RWPE1 (cell line): ENCODE measurements at places on chromosomes 3 and 15.

DNA sequence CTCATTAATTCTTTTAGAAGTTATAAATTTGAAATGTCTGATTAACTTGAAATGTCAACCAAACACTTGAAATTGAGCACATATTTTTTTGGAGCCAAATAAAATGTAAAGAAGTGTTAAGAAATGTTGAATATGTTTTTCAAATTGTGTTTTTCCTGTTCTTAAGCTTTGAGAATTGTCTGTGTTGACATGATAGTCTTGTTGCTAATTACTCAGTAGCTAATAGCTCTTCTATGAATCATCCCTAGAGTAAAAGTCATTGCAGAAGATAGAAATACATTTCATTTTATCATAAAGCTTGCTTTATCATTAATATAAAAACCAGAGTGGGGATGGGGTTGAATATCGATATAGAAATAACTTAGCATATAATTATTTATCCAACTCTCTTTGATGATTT lies 41.9 kb upstream of the ABHD10 start:
- peak; percentile 32 for DNase-seq

- DNase-seq: no peak
These were observed 32.7 kb downstream of the RNF13 start for GRCh38 chr3:149845570-149846244.

DNA sequence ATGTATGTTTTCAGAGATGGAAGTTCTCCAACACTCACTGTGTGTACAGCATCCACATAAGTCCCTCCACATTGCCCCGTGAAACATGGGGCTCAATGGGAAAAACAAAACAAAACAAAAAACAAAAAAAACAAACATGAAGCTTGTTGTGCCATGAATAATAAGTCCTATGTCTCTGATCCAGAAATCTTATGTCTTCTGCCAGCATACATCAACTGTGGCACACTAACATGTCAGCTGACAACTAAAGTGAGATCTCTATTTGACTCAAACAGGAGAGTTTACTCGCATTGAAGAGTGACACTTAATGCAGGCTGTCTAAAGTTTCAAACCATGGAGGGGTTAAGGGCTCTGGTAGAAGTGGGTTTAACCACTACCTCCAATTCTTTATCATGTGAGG lies 180.2 kb upstream of the ROBO1 start:
- no peak for DNase-seq

DNA sequence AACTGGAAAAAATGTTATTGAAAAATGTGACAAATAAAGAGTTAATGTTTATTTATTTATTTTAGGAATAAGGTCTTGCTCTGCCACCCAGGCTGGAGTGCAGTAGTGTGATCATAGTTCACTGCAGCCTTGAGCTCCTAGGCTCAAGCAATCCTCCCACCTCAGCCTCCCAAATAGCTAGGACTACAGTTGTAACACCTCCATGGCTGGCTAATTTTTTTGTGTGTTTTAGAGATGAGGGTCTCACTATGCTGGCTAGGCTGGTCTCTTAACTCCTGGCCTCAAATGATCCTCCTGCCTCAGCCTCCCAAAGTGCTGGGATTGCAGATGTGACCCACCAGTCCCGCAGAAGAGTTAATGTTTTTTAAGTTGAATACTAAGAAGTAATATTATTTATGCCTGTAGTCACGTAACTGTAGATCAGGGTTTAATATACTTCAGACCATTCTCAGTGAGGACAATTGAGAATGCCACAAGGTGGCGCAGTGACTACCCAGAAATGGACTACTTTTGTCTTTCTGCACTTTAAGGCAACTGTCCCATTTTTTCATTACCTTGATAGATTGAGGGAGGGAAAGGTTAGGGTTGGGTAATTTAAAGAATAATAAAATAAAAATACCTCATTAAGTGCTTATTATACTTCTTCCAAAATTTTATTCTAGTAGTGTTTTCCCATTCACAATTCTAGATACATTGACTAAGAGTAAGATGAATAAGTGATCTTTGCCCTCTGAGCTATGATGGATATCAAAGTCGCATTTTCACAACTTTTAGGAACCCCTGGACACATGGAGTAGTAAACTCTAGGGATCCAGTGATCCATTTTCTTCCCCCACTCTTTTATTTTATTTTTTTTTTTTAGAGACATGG lies 6.0 kb downstream of the MUC13 start:
- DNase-seq: peak; percentile 44

DNA sequence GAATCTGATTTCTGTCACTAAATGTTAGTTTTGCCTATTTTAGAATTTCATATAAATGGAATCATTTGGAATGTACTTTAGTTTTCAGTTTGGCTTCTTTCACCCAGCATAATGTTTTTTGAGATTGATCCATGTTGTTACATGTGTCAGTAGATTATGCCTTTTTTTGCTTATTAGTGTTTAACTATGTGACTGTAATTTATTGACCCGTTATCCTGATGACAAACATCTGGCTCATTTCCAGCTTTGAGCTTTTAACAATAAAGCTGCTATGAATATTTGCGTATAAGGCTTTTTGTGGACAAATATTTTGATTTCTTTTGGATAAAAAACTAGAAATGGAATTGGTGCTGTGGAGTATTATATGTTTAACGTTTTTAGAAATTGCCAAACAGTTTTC lies 254.5 kb upstream of the CFAP20DC start:
- no peak for DNase-seq

DNA sequence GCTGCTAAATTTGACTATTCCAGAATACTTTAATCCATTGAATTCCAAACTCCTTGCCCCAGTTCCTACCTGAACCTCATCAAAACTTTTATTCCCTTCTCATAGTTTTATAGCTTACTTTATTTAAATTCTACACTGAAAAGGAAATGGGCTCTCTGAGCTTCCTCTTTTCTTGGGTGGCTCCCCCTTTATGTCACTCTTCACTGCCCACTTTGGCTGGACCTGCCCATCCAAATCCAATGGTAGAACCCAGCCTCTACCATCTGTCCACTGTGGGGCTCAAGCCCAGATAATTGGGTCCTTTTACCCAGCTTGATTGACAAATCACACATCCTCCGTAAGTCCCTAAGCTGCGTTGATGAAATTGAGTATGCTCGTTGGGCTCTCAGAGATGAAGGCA lies 216.5 kb downstream of the BBX start:
- no peak for DNase-seq

GRCh38 chr15:34437687-34438086 lies at the start of gene GOLGA8A:
Gene GOLGA8A (minus strand): TSS chr15:34437808. CDS start chr15:34389691, 48,117 bp downstream.
- DNase-seq: peak; percentile 59

GRCh38 chr15:79028411-79028964 lies 62.1 kb downstream of the RASGRF1 start:
- DNase-seq: peak; percentile 54

- DNase-seq: no peak
These were observed 19.8 kb upstream of the PIGZ start for GRCh38 chr3:196988241-196989029.

DNA sequence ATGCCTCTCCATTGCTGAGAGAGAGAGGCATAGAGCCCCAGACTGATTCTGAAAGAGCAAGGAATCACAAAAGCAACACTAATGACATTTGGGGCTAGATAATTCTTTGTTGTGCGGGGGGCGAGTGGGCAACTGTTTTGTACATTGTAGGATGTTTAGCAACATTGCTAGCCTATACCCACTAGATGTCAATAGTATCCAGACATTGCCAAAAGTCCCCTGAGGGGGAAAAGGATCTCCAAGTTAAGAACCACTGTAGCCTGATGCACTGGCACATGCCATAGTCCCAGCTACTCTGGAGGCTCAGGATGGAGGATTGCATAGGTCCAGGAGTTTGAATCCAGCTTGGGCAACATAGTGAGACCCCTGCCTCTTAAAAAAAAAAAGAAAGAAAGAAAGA lies 22.8 kb upstream of the GOLM2 start:
- no peak for DNase-seq

GRCh38 chr3:106839576-106840280 lies 537.5 kb upstream of the CCDC54 start:
- no peak for DNase-seq

DNA sequence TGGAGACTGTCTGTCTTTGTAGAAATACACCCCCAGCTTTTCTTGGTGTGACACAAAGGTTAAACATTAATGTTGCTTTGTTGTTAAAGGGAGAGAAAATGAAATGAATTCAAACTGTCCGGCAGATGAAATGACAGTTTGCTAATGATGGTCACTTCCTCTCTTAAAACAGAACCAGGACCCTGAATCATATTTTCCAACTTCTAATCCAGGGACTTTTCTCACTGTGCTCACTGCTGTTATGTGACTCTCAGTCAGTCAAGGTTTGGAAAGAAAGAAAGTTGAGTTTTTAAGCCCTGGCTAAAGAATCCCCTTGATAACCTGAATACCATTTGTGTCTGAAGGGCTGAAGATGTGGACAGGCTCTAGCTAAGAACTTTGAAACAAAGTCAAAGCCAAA lies 215.8 kb downstream of the AGBL1 start:
- no peak for DNase-seq

DNA sequence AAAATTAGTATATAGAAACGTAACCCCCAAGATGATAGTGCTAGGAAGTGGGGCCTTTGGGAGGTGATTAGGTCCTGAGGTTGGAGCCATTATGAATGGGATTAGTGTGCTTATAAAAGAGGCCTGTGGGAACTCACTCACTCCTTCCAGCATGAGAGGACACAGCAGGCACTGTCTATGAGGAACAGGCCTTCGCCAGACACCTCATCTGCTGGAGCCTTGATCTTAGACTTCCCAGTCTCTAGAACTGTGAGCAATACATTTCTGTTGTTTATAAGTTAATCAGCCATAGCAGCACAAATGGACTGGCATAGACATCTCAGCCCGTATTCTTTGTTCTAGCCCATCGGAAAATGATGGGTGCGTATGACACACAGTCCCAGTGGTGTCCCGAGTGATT lies 152.3 kb downstream of the GABRG3 start:
- DNase-seq: no peak

DNA sequence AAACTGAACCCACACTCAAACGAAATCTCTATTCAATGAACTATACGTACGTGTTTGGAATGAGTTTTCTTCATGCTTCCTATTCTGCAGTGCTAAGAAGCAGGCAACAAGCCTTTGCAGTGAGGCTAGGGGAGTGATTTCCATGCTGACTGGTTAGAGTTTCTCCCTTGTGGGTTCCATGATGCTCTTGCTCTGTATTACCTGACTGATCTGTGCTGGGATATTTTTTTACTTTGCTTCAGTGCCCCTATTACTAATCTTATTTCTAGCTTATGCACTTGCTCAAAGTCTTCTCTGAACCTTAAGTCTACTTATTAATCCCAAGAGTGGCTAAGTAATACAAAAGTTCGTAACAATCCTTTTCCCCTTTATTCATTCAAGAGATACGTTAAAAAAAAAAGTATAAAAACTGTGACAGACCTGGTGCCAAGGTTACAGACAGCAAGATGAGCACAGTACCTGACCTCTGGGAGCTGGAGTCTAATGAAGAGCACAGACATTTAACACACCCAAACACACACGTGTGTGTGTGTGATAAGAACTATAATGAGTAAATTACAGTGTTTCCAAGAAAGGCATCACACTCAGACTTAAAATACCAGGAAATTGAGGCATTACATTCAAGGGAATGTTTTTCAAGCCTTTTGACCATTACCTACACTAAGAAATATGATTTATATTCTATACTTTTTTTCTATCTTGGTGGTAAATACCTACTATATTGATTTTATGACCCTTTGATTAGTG lies 50.5 kb upstream of the FBN1 start:
- DNase-seq: no peak

DNA sequence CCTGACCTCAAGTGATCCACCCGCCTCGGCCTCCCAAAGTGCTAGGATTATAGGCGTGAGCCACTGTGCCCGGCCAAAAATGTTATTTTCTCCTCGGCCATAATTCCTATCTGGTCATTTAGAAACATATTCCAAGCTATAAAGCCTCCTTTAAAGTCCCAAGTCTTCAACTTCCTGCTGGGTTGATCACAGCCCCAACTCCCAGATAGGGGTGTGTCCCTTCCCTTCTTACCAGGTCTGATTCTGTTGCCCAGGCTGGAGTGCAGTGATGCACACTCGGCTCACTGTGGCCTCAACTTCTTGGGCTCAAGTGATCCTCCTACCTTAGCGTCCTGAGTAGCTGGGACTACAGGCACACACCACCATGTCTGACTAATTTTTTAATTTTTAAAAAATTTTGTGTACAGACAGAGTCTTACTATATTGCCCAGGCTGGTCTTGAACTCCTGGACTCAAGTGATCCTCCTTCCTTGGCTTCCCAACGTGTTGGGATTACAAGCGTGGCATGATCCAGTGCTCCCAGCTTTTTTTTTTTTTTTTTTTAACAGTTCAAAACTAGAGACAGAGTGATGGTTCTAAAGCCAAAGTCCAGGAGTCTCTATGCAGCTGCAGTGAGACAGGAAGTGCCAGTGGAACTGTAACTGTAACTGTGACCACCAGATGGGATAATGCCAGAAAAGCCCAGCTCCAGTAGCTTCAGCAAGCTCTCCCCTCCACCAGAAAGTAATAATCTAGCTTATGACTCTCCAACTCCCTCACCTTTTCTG lies 8.2 kb upstream of the PRKAR2A start:
- no peak for DNase-seq

DNA sequence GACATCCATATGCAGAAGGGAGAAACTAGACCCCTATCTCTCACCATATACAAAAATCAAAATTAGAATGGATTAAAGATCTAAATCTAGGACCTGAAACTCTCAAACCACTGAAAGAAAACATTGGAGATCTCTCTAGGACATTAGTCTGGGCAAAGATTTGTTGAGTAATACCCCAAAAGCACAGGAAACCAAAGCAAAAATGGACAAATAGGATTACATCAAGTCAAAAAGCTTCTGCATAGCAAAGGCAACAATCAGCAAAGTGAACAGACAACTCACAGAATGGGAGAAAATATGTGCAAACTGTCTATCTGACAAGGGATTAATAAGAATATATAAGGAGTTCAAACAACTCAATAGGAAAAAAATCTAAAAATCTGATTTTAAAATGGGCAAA lies 54.8 kb downstream of the MYO9A start:
- no peak for DNase-seq

GRCh38 chr3:60399292-60399691 lies 852.0 kb downstream of the FHIT start:
- no peak for DNase-seq

DNA sequence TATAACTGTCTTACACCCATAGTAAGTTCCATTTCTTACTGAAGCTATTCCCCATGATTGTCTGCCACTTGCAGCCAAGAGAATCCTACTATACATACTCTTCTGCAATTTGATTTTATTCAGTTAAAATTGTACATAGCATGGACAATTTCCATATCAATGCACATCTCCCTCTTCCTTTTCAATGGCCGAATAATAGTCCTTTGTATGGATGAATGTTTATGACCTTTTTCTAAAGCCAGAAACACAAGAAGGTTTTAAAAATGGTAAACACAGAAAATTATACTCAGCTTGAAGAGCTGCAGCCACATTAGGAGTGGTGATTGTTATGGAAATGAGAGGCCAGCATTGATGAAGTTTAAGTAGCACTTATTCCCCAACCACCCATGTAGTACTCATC lies 8.5 kb upstream of the ERC2 start:
- no peak for DNase-seq

- DNase-seq: no peak
These were observed 6.0 kb upstream of the GRAMD1C start for GRCh38 chr3:113832477-113833164.

GRCh38 chr15:33865416-33865815 lies 102.9 kb upstream of the CHRM5 start:
- DNase-seq: no peak
